ENCODE measurements at places on chromosomes 6 and 20. TPM values are rescaled to one million over a fixed set of nuclear protein-coding genes. Genes with fewer than 3 reads are reported as not detected.
A peak's percentile ranks its signal among the peaks of the same experiment; 100 is the strongest.

Gene RAD21L1
- not detected for total RNA-seq

Gene FAM229B
- total RNA-seq, result 2.0 TPM

Gene PKIB
- 0.92 TPM for total RNA-seq

Gene RAET1E
- total RNA-seq, result not detected

Gene CRISP3
- not detected for total RNA-seq

Gene HTR1E
- not detected for total RNA-seq

Gene SLC17A3
- total RNA-seq, result 0.64 TPM

Gene ZDHHC14
- 4.6 TPM for total RNA-seq

Gene SLC17A4
- total RNA-seq, result not detected

Gene MYLK2
- total RNA-seq, result not detected

DNA sequence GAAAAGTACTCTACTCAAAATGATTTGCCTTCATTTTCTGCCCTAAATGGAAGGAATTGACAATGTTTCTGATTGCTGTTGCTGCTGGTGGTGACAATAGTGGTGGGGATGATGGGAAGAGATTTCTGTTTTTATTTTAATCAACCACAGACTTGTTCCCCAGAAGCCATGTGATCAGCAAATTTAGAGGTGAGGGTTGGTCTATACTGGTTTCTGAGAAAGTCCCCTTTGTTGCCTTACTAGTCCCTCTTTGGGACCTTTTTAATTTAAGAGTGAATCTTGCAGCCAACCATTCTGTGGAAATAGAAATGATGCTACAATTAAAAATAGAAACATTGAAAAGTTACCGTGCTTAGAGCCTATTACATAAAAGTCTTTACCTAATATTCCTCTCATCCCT lies 43.2 kb downstream of the AIG1 start:
- DNase-seq, result no peak

DNA sequence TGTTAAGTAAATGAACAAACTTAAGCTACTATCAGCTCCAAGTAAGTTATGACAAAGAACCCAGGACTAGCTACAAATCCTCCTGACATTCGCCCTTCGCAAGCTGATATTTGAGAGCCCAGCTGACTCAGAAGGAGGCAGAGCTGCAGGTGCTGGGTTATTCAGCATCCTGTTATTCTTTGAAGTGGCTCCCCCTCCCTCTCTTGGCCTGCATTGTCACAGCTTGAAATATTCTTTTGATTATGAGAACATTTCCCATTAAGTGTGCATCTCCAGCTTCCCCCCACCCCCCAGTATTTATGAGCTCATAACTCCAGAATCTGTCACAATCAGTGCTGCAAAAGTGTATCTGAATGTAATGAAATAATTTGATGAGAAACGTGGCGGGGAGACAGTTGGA lies 78.8 kb upstream of the RALY start:
- no peak for DNase-seq

DNA sequence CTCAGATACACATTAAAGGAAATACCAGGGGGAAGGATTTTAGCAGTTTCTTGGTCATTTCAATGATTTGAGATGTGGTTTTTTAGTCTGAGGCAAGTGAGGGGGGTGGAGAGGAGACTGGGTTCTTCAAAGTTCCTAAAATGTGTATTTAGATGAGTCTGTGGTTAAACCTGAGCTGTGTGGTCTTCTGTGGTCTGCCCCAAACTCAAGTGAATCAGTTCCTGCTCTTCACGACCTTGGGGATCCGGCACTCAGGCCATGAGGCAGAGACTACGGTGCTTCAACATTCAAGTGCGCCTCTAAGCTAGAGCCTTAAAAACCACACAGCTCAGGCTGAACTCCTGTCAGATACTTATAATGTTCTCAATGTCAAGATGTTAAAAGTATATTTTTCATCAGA lies 406.7 kb downstream of the LMBRD1 start:
- no peak for DNase-seq

GRCh38 chr6:5416250-5416649 lies 154.9 kb downstream of the FARS2 start:
- DNase-seq, result no peak

DNA sequence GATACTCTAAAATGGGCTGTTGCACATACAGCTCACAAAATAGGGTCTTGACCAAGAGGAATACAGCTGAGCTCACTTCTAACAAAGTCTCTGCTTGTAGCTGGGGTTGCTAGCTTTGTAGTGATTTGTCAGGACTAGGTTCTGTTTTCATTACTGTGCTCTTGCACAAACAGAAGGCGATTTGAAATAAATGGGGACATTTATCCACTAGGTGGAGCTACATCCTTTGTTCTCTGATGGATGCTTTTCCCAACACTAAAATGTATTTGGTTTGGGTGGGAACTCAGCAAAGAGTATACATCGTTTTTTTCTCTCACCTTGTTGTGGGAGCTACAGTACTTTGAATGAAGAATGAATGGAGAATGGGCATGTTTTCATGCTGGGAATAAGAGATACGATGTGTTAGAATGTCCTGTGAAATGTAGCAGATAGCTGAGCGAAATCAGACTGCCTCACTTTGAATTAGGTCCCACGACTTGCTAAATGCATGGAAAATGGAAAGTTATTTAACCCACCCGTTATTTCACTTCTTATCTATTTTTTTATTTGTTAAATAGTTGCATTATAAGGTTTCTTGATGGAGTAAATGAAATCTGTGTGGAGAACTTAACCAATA lies 494.7 kb upstream of the MAP3K7 start:
- no peak for DNase-seq

GRCh38 chr6:3252369-3252768 lies 6.4 kb upstream of the PSMG4 start:
- DNase-seq, result no peak

DNA sequence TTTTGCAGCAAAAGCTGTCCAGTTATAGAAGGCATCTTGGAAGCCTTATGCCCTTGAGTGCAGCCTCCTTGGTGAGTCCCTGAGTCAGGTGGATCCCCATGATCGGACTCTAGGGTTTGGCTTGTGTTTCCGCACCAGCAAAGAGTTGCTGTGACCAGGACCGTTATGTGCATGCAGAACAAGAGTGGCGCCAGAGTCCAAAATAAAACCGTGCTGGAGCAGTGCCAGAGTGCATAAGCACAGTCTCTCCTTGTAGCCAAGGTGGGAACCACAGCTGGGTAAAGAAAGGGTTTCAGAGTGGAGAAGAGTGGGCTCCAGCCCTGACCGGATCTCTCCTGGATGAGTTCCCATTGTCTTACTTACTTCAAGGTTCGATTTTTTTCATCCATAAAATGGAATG lies 58.6 kb downstream of the FOXA2 start:
- no peak for DNase-seq

DNA sequence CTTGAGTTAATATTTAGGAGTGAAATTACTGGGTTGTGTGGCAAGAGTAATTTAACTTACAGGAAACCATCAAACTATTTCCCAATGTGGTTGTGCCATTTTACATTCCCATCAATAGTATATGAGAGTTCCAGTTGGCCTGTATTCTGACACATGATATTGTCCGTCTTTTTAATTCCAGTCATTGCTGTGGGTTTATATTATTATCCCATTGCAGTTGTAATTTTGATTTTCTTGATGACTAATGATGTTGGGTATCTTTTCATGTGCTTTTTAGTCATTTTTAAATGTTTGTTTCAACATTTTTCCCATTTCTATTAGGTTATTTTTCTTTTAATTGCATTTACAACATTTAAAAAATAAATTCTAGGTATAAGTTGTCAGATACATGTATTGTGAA lies 614.0 kb downstream of the UTRN start:
- no peak for DNase-seq

- DNase-seq, result no peak
Observed at GRCh38 chr6:39055661-39056060, 7.1 kb downstream of the GLP1R start.

- no peak for DNase-seq
Observed at GRCh38 chr6:75282706-75283105, 1.9 kb downstream of the TMEM30A start.

DNA sequence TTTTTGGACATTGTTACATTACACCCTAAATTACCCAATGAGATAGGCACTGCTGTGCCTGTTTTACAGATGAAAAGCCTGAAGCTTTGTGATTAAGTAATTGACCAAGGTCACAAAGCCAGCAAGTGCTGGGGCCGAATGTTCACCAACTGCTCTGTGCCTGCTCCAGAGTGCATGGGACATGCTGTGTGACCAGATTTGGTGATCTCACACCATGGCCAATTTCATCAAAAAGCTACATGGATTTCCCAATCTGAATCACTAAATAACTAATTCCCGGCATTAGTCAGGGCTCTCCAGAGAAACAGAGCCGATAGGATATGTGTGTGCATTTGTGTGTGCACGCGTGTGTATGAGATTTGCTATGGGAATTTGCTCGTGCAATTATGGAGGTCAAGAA lies 228.3 kb upstream of the ECI2 start:
- no peak for DNase-seq

DNA sequence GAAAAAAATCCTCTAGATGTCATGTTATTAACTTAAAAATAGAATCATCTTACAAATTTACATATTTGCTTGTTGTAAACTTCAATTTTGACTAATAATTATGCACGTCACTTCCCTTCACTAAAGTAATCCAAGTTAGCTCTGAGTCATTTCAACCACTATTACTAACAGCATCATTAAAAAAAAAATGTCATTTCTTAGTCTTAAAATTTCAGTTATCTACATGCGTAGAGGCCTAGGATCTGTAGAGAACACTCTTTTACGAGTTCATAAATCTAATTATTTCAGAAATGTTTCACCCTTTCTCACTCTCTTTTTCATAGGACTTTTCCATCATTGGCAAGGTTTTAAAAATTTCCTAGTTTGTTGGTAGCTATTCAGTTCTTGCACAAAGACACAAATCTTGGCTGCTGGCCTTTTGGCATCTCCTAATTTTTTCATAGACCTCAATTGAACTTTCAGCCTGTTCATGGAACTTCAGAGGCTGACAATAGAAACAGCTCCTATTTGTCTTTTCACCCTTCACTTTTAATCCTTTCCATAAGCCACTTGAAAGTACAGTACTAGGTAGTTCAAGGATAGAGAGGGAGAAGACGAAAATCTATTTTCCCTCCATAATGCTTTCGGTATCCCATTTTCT lies 61.5 kb downstream of the OGFRL1 start:
- DNase-seq, result no peak

DNA sequence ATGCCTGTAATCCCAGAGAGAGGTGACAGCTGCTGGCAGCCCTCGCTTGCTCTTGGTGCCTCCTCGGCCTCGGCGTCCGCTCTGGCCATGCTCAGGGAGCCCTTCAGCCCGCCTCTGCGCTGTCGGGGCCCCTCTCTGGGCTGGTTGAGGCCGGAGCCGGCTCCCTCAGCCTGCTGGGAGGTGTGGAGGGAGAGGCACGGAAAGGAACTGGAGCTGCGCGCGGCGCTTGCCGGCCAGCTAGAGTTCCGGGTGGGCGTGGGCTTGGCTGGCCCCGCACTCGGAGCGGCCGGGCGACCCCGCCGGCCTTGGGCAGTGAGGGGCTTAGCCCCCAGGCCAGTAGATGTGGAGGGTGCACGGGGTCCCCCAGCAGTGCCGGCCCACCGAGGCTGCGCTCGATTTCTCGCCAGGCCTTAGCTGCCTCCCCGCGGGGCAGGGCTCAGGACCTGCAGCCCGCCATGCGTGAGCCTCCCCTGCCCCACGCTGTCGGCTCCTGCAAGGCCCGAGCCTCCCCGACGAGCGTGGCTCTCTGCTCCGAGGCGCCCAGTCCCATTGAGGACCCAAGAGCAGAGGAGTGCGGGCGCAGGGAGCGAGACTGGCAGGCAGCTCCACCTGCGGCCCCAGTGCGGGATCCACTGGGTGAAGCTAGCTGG lies 34.6 kb downstream of the C6orf52 start:
- peak; percentile 6 for DNase-seq

GRCh38 chr6:168162366-168162765 lies 83.4 kb upstream of the FRMD1 start:
- DNase-seq, result no peak

- DNase-seq, result peak; percentile 43
Observed at GRCh38 chr6:142301651-142302391, at the start of gene ADGRG6. Gene ADGRG6, plus strand, starts transcription at chr6:142302007. Its CDS starts 323 bp downstream, at chr6:142302330.

DNA sequence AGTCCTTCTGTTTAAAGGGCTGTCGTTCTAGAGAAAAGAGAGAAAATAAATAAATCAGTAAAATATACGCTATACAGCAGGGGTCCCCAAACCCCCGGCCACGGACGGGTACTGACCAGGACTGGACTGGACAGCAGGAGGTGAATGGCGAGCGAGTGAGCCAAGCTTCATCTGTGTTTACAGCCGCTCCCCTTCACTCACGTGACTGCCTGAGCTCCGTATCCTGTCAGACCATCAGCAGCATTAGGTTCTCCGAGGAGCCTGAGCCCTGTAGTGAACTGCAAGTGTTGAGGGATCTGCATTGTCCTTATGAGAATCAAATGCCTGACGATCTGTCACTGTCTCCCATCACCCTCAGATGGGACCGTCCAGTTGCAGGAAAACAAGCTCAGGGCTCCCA lies 76.5 kb downstream of the ZNF217 start:
- no peak for DNase-seq

GRCh38 chr6:13116155-13116554 lies 212.2 kb downstream of the TBC1D7 start:
- DNase-seq, result no peak

DNA sequence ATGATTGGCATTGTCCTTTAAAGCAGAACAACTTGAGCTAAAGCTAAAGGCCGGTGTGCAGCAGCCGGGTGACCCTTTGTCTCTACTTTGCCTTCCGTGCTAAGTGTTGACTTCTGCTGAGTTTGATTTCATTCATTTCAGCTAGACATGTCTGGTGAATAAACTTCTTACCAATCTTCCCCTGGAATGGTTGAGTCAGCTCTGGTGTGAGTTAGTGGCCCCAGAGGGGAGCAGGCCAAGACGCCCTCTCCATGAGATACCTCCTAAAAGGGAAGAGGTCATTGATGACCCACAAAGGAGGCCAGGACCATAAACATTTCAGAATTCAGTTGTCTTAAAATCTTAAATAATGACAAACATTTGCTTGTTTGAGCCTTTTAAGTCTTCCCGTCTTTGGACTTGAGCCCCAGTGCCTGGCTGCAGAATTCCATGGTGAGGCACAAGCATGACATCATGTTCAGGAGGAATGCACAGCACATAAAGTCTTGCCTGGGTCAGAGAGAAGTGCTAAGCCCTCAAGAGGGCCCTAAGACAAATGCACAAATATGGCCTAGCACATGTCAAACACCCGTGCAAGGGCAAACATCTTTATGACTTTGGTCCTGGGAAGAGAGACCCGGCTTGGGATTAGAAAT lies 96.3 kb upstream of the NEDD9 start:
- no peak for DNase-seq

DNA sequence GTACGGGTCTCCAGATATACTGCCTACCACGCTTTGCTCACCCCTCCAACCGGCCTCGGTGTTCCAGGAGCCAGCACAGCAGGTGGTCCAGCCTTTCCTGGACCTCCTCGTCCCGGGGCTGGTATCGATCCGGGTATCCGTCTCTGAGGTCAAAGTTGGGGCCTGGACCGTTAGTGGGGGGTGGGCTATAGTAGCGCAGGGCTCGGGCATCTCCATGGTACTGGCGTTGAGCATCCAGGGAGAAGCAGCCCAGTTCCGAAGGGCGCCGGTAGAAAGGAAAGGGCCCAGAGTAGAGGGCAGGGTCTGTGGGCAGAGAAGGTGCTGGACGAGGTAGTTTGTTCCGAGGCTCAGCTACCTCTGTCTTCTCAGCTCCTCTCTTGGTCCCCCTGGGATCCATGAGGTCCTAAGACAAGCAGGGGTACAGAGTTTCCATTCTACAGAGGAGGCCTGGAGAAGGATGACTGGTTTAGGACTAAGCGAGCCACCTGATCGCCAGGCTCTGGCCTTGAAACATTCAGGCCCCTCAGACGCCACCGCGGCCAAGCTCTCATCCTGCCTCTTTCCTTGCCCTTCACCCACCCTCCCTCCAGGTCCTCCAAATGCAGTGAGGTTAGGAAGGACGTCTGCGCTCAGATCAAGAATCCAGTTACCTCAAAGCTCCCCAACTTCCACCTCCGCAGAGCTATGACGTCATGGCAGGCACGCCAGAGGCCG lies 502 bp downstream of the DXO start:
- DNase-seq, result no peak

- DNase-seq, result no peak
Observed at GRCh38 chr6:34200340-34200971, 36.2 kb upstream of the HMGA1 start.

Data from naive thymus-derived CD4-positive, alpha-beta T cell (primary cell).